ENCODE measurements at places on chromosomes 12 and 14.

DNA sequence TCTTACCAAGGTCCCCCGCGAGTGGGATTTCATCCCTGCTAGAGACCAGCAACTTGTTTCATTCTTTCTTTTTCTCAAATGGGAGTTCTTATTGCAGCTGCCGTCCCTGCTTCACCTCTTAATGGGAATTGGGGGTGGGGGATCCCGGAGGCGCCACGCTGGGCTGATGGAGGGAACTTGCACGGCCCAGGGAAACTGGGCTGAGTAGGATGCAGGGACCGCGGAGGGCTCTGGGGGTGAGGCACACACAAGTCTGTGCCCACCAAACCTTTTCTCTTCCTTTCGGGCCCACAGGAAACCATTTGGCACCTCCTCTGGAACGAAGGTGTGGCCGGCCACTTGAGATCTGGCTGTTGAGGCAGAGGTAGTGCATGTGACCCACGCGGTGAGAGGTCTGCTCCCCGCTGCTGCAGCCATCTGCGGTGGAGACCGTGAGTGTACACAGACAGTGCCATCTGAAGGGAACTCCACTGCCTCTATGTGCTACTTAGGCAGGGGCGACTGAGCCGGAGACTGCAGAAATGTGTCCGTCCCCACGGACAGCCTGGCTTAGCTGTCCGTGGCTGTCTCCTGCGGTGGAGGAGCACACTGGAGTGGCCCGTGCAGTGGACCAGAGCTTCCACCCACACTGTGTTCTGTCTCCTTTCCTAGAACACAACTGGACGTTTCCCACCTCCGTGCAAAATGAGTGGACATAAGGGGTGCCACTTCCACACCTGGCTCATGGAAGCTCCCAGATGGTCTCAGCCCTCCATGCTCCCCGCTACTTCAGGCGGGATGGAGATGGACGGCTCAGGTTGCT, 42.1 kb upstream of the TESC start:
- H3K36me3 ChIP-seq, result peaks cover 25% of the 10 kb centered on the region
- peaks cover 16% of the 10 kb centered on the region for H3K4me1 ChIP-seq
- H3K27me3 ChIP-seq, result no peaks in the 10 kb centered on the region
- no peak for DNase-seq

DNA sequence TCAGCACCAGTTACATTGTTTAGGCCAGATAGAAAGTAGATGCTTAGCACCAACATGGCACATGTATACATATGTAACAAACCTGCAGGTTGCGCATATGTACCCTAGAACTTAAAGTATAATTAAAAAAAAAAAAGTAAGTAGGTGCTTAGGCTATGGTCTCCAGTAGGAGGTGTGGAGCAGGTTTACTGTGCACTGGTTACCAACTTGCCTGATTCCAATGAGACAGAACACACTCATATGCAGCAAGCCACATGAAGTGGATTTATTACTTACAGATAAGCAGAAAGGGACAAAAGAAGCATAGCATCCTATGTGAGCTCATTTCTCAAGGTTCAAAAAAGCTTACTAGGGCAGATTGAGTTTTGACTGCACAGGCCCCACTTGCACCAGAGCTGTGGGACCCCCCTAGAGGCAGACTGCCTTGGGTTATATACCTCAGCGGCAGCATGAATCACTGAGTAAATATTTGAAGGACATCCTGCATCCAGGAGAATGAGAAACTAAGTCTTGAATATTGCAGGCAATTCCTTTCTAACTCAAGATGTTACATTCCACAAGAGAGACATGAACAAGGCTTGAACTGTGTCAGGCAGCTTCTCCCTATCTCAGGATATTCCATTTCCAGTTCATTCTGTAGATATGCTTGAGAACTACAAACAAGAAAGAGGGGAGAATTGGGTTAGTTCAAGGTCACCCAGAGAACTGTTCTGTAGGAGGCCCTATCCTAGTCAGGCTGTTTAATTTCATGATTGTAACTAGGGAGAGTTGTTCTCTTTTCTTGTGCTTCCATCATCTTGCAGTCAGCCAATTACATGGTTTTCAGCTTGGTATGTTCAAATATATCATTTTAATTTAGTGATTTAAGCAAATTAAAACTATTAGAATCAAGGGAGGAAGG, 30.1 kb downstream of the LRFN5 start:
- no peaks in the 10 kb centered on the region for H3K36me3 ChIP-seq
- no peak for DNase-seq
- no peaks in the 10 kb centered on the region for H3K27me3 ChIP-seq
- no peak overlapping the region for H3K4me3 ChIP-seq
- no peak overlapping the region for H3K27ac ChIP-seq

- no peak for DNase-seq
- H3K27ac ChIP-seq, result no peak overlapping the region
- H3K36me3 ChIP-seq, result no peaks in the 10 kb centered on the region
- no peaks in the 10 kb centered on the region for H3K4me1 ChIP-seq
- peaks cover 31% of the 10 kb centered on the region for H3K27me3 ChIP-seq
These were observed 15.8 kb upstream of the PTPRR start for GRCh38 chr12:70936203-70936813.

GRCh38 chr12:131863711-131864396, 30.6 kb upstream of the ULK1 start:
- peaks cover 8% of the 10 kb centered on the region for H3K4me1 ChIP-seq
- H3K27ac ChIP-seq, result no peak overlapping the region
- no peak overlapping the region for H3K4me3 ChIP-seq
- peaks cover 31% of the 10 kb centered on the region for H3K27me3 ChIP-seq
- H3K36me3 ChIP-seq, result no peaks in the 10 kb centered on the region
- DNase-seq, result no peak

DNA sequence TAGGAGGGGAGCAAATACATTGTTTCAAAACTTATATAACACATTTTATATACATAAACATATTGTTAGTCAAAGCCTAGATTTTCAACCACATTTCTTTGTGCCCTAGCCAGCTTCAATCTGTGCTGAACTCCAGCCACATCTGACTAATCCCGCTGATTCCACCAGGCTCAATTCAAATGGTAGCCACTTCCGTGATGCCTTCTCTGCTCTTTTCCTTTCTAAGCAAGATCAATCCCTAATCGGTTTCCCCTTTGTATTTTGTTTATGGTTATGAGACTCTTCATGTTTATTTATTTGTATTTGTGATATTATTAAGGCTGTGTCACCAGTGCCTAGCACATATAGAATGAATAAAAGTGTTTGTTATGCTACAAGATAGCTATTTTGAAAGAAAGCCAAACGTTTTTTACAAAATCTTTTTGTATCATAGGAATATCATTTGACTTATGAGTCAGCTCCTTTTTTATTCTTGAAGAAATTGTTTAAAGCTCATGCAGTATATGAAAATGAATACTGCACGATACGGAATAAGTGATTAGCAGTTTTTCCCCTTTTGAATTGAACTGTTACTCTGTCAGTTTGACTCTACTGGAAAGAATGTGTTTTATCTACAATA, 110.2 kb downstream of the PLEKHA5 start:
- no peak for DNase-seq
- H3K4me3 ChIP-seq, result no peak overlapping the region
- H3K4me1 ChIP-seq, result peaks cover 99% of the 10 kb centered on the region
- peak overlapping the region; percentile 5 for H3K27ac ChIP-seq
- H3K36me3 ChIP-seq, result no peaks in the 10 kb centered on the region

DNA sequence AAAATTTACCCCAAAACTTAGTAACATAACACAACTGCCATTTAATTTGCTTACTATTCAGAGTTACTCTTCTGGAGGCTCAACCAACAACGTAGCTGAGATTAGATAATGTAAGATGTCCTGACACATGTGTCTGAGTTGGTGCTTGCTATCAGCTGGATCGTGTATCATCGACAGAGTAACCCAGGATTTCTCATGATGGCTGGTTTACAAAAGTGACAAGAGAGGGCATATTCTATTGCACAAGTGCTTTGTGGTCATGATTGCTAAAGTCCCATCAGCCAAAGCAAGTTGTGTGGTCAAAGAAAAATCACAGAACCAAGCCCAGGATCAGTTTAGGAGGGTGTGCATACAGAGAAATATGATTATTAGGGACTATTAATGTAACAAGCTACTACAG, 73.4 kb downstream of the CAPZA3 start:
- H3K4me3 ChIP-seq, result no peak overlapping the region
- H3K4me1 ChIP-seq, result peaks cover 8% of the 10 kb centered on the region
- no peak for DNase-seq
- no peaks in the 10 kb centered on the region for H3K36me3 ChIP-seq
- peak overlapping the region; percentile 20 for H3K27ac ChIP-seq
- H3K27me3 ChIP-seq, result no peaks in the 10 kb centered on the region
